ENCODE measurements at places on chromosomes 12 and 14.

GRCh38 chr14:100739306-100739705, 12.6 kb downstream of the DLK1 start:
- no peak overlapping the region for H3K27ac ChIP-seq
- no peak for DNase-seq
- peaks cover 23% of the 10 kb centered on the region for H3K27me3 ChIP-seq
- no peaks in the 10 kb centered on the region for H3K4me1 ChIP-seq
- H3K36me3 ChIP-seq: no peaks in the 10 kb centered on the region
- no peak overlapping the region for H3K4me3 ChIP-seq

DNA sequence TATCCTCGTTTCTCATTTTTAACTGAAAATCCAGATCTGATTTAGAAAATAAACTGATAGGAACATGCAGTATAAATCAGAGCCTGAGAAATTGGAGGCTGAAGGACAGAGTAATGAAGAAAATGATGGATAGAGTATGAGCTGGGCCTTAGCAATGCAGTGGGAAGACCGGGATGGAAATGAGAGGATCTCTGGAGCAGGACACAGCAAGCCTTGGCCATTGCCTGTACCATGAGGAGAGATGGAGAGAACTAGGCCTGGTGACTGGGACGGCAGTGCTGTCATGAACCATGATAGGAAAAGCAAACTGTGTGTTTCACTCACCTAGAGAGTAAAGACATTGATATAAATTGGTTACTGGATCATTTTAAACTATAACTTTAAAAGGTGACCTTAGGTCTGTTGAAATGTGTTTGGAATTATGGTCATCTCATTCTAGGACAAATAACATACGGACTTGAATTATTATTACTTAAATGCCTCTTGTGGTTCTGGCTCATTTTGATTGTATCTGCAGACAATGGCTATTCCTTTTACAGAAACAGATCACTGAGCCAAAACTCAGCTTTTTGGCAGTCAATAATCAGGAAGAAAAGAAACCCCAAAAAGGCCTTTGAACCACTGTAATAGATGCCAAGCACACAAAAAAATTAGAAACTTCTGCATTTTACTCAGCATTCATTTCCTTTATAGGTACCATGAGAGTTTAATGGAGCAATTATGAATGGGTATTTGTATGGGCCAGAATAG, 251.9 kb upstream of the PRKD1 start:
- no peaks in the 10 kb centered on the region for H3K27me3 ChIP-seq
- no peaks in the 10 kb centered on the region for H3K36me3 ChIP-seq
- H3K4me1 ChIP-seq: no peaks in the 10 kb centered on the region

- no peak overlapping the region for H3K27ac ChIP-seq
- H3K4me1 ChIP-seq: peaks cover 4% of the 10 kb centered on the region
Measured at GRCh38 chr12:52543985-52544883, 8.7 kb downstream of the KRT71 start.

GRCh38 chr12:38469715-38470114, 153.1 kb downstream of the ALG10B start:
- no peak overlapping the region for H3K4me3 ChIP-seq
- H3K27ac ChIP-seq: no peak overlapping the region
- no peaks in the 10 kb centered on the region for H3K36me3 ChIP-seq
- no peaks in the 10 kb centered on the region for H3K4me1 ChIP-seq
- DNase-seq: no peak
- H3K27me3 ChIP-seq: no peaks in the 10 kb centered on the region

DNA sequence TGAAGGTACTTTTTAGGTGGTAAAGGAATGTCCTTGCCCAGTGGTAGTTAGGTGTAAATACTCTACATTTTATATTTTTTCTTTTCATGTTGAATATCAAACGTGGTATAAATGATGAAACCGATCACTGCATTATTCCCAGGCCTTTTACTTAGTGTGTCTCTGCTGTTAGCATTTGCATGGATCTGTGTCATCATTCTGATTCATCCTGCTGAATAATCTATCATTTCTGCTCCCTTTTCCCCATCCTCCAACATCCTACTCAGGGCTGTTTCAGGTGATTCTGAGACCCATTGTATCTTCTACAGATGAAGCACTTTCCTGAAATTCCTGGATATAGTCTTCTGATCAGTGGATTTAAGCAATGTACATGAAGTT, 61.0 kb upstream of the PTHLH start:
- no peaks in the 10 kb centered on the region for H3K36me3 ChIP-seq
- no peaks in the 10 kb centered on the region for H3K27me3 ChIP-seq
- no peaks in the 10 kb centered on the region for H3K4me1 ChIP-seq
- DNase-seq: no peak

GRCh38 chr12:63895841-63896240, 51.3 kb downstream of the SRGAP1 start:
- H3K36me3 ChIP-seq: no peaks in the 10 kb centered on the region
- H3K4me3 ChIP-seq: no peak overlapping the region
- H3K27me3 ChIP-seq: no peaks in the 10 kb centered on the region
- H3K27ac ChIP-seq: no peak overlapping the region
- DNase-seq: no peak

- no peaks in the 10 kb centered on the region for H3K27me3 ChIP-seq
- H3K27ac ChIP-seq: no peak overlapping the region
- no peak for DNase-seq
- no peak overlapping the region for H3K4me3 ChIP-seq
- H3K36me3 ChIP-seq: peaks cover 30% of the 10 kb centered on the region
- H3K4me1 ChIP-seq: no peaks in the 10 kb centered on the region
Measured at GRCh38 chr14:64423987-64424386, 35.8 kb downstream of the MTHFD1 start.

DNA sequence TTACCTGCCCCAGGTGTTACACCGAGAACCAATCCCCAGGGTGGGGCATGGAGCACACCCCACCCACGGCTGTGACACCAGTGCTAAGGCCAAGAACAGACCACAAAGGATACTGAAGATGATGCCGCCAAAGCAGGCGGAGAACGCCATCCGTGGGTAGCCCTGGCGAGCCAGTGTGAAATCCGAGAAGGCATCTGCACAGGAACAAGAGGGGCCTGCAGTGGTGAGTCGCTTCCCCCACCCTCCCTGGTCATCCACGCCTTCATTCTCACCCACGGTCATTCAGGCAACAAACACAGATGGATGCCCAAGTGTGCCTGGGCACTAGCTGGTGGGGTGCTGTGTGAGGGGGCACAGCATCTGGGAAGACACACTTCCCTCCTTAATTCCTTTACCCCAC, 28.5 kb downstream of the SLC8B1 start:
- peaks cover 49% of the 10 kb centered on the region for H3K36me3 ChIP-seq
- no peaks in the 10 kb centered on the region for H3K27me3 ChIP-seq
- no peak overlapping the region for H3K4me3 ChIP-seq
- no peaks in the 10 kb centered on the region for H3K4me1 ChIP-seq

DNA sequence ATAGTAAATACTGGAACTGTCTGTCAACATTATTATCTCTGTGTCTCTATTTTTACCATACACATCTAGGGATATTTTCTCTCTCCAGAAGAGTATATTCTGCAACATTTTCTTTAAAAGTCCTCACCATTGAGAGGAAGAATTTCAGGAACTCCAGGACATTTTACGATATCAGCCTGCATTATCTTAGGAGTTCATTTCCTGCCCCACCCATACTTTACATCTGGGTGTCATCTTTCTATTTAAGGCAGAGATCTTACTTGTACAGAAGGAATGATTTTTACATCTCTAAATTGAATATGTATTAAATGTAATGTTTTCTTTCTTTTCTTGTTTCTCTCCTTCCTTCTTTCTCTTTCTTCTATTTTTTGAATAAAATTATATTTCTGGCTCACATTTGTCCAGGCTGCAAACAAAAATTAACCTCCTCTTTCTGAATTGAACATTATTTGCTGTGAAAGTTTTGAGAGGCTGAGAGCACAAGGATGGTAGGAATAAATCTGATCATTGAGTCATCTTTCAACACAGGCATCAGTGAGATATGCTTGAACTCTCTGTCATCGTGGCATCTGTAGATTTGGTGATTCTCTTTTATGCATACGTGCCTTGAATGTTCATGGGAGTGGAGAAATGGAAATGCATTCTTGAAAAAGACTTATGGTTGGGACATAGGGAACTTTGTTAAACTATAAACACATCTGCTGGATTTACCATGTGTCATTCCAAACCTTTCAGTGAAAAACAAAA, 753.6 kb downstream of the SLC16A7 start:
- H3K4me1 ChIP-seq: no peaks in the 10 kb centered on the region
- DNase-seq: no peak
- H3K4me3 ChIP-seq: no peak overlapping the region
- no peaks in the 10 kb centered on the region for H3K36me3 ChIP-seq
- no peaks in the 10 kb centered on the region for H3K27me3 ChIP-seq

DNA sequence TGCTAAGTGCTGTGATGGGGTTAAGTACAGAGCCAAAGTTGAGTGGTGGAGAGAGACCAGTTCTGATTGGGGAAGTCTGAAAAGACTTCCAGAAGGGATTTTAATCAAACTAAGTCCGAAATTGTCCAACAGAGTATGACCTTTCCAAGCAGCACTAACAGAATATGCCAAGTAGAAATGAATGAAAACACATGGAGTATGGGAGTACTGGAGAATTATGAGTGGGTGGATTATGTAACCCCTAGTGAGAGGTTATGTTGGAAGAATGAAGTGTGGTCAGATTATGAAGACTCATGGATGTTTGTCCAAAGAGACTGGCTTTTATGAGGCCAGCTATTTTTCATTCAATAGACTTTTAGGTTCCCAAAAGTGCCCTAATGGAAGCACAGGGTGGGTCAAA, 94.0 kb upstream of the PLEKHA5 start:
- no peaks in the 10 kb centered on the region for H3K27me3 ChIP-seq
- DNase-seq: peak; percentile 61
- no peaks in the 10 kb centered on the region for H3K4me1 ChIP-seq
- no peak overlapping the region for H3K4me3 ChIP-seq

GRCh38 chr14:68791902-68792677, 777 bp downstream of the ZFP36L1 start:
- peak; percentile 29 for DNase-seq
- peaks cover 42% of the 10 kb centered on the region for H3K4me1 ChIP-seq
- no peaks in the 10 kb centered on the region for H3K27me3 ChIP-seq
- peaks cover 33% of the 10 kb centered on the region for H3K36me3 ChIP-seq
- H3K27ac ChIP-seq: peak overlapping the region; percentile 100
- peak overlapping the region; percentile 81 for H3K4me3 ChIP-seq

DNA sequence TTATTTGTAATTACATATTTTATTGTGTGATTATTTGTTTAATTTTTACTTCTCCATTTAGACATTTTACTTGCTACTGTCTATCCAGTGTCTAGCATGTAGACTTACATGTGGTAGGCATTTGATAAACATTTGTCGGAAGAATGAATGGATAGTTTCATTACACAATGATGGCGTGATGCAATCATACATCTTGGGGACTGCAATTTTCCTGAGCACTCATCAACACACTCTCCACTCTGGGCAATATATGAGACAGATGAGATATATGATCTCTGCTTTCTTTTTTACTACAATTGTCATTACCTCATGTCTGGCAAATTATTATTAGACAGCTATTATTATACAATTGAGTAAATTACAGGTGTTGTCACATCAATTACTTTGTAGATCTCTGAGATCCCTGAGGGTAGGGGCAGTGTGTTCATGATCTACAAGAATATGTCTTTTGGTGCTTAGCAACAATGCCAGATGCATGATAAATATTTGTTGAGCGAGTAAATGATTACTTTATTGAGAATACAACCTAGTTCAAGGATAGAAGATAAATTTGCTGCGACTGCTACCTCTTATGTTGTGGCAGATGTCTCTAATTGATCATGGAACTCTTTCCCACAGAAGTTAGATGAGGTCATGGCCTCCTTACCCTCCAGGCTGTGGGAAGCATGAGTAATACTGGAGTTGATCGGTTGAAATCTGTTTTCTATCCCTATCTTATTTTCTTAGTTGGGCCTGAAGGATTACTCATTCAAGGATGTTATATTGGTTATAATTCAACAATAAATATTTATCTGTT, 416.0 kb downstream of the LRIG3 start:
- no peak overlapping the region for H3K4me3 ChIP-seq
- no peaks in the 10 kb centered on the region for H3K27me3 ChIP-seq

- no peak overlapping the region for H3K4me3 ChIP-seq
- H3K36me3 ChIP-seq: no peaks in the 10 kb centered on the region
- H3K27ac ChIP-seq: no peak overlapping the region
- H3K4me1 ChIP-seq: no peaks in the 10 kb centered on the region
- no peak for DNase-seq
- peaks cover 27% of the 10 kb centered on the region for H3K27me3 ChIP-seq
Measured at GRCh38 chr12:130300737-130301535, 36.8 kb upstream of the PIWIL1 start.

- no peak overlapping the region for H3K27ac ChIP-seq
- no peak for DNase-seq
- no peak overlapping the region for H3K4me3 ChIP-seq
- peaks cover 19% of the 10 kb centered on the region for H3K4me1 ChIP-seq
- H3K27me3 ChIP-seq: no peaks in the 10 kb centered on the region
Measured at GRCh38 chr12:560691-561390, 101.1 kb downstream of the B4GALNT3 start.

- no peak overlapping the region for H3K4me3 ChIP-seq
- no peaks in the 10 kb centered on the region for H3K36me3 ChIP-seq
- peaks cover 24% of the 10 kb centered on the region for H3K27me3 ChIP-seq
- DNase-seq: no peak
Measured at GRCh38 chr14:99249389-99249788, 22.6 kb downstream of the BCL11B start.

DNA sequence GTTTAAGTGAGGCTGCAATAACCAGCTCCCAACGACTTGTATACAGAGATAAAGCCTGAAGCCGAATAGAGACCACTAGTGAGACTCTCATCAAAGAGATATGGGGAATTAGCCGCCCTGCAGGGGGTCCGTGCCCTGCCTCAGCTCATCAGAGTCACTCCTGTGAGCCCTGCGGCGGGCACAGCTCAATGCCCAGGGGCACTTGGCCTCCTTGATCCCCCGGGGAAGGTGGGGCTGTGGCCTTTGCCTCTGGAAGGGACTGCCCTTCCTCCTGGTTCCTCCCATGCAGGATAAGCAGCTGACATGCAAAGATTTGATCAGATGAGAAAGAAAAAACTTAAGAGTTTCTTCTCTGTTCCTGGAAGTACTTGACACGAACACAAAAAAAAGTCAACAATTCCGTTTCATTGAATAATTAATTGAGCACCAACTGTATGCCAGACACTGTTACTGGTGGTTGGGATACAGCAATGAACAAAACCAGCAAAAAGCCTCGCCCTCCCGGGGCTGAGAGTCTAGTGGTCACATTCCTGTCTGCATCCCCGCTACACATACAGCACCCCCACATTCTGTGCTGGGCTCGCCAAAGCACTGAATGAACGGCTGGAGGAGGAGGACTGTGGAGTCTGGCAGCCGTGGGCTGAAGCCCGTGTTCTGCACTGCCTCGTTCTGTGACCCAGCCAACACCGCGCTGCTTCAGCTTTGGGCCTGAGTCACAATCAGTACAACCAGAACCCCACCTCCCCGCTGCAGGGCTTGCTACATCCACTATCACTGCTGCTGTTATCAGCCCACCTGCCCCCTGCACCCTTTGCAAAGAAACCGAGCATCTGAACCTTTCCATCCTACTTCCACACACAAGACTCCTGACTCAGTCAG, 10.3 kb downstream of the TTC7B start:
- H3K27ac ChIP-seq: no peak overlapping the region
- H3K4me1 ChIP-seq: peaks cover 5% of the 10 kb centered on the region
- no peaks in the 10 kb centered on the region for H3K36me3 ChIP-seq

All from stomach (tissue), 19 donors.